ENCODE measurements at places on chromosomes 12 and 14.

GRCh38 chr14:46051796-46052195 is 599.8 kb downstream of the RPL10L start:
- DNase-seq, result no peak

DNA sequence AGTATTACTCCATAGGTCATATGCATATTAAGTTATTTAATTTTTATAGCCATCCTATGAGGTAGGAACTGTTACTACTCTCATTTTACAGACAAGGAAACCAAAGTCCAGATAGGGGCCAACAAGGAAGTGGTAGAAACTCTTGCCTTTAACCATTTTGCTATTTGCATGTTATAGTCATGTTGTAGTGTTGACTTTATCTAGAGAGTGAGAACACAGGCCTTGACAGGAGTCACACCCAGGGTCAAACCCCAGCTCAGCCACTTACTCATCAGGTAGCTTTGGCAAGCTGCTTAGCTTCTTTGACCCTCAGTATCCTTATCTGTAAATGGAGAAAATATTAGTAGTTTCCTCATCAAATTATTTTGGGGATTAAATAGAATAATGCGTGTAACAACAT is 156.2 kb downstream of the CAND1 start:
- DNase-seq, result no peak

DNA sequence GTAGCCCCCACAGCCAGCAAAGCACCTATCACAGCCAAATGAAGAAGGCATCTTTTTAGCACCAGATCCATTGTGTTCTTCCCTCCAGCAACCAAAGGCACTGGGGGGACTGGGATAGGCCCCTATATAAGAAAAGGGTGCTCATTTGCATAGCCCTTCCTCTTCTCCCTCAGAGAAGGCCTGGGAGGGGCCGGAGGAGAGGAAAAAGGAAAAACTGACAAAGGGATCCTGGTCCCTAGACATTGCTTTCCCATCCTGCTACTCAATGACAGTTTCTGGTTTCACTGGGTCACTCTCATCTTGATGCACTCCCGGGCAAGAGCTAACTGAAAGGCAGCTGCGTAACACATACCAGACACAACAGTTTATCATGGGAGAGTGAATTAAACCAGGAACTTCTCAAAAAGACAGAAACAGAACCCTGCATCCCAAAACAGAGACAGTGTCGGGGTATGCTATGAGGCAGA is at the start of gene PMEL:
PMEL (minus strand) TSS at position 102 of the 467 bp plus-strand sequence; CDS start at position 71, 31 bp downstream.
- DNase-seq, result no peak

GRCh38 chr12:65742018-65743010 is 82.0 kb upstream of the HMGA2 start:
- peak; percentile 10 for DNase-seq

- DNase-seq, result no peak
These were observed 4.4 kb downstream of the ORMDL2 start for GRCh38 chr12:55822228-55822627.

DNA sequence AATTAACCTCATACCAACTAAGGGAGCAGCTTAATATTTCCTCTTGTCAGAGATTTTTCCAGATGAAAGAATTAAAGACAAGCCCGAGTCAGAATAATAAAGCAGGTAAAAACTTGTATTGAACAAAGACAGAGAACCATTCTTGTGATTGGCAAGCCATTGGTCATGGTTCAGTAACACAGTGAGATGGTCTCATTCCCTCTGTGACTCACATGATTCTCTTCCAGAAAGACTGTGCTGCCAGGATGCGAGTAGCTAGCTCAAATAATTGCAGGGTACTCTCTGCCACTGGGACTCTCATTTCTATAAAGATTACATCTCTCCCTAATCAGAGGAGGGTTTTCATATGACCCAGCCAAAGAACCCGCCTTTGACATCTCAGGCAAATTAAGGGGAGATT is 179.4 kb downstream of the PHLDA1 start:
- no peak for DNase-seq

GRCh38 chr14:31582286-31582691 is 21.1 kb downstream of the NUBPL start:
- no peak for DNase-seq

GRCh38 chr14:26276757-26277156 is 321.1 kb downstream of the NOVA1 start:
- no peak for DNase-seq

DNA sequence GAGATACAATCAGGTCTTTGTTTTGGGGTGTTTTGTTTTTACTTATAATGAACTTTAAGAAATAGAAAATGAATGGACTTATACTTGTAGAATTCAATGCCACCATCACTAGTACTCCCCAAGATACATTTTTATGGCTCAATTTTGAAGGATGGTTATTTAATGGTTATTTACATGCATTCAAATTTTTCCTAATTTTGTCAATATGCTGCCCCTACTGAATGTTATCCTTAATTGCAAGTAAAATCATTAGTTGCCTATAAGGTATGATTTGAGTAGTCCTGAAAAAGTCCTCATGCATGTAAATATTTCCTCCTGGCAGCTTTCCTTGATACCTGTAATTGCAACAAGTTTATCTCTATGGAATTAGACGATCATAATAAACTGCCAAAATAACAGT is 391.2 kb downstream of the BCAT1 start:
- no peak for DNase-seq

GRCh38 chr12:2137711-2138110 is 84.9 kb downstream of the CACNA1C start:
- no peak for DNase-seq

DNA sequence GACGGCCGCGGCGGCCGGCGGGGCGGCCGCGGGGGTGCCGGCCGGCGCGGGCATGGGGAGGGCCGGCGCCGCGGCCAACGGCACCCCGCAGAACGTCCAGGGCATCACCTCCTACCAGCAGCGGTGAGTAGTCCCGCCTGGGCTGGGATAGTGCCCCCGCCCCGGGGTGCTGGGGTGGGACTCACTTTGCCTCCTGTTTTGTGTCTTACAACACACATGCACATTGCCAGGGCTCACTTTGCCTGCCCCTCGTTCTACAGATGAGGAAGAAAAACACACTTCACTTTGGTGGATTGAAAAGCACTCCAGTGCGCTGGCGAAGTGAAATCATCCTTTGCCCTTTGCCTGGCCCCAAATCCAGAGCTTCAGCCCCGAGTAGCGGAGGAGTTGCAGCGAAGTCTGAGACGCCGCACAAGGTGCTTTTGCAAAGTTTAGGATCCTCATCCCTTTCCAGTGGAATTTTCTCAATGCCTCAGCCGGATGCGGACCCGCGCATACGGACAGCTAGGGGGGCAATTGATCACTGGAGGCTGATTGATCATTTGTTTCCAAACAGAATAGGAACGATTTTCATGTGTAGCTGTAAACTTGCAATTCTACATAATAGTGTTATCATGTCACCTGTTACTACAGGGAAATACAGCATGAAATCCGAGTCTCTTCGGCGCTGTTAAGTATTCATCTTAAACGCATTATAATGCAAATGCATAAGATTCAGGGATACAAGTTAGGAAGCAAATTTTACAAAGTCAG is 3.6 kb upstream of the NPAS3 start:
- no peak for DNase-seq

Data from activated CD4-positive, alpha-beta T cell treated with anti-CD3 and anti-CD28 coated beads, Interleukin-2, Interleukin-6, amounts not matched to agents 100 ng/mL and 50 ng/mL, durations not matched to agents 16 hours and 8 hours (primary cell).